Stimulated activated CD8-positive, alpha-beta memory T cell treated with anti-CD3 and anti-CD28 coated beads, Interleukin-4, amount 100 ng/mL, for 1 hour (primary cell): ENCODE measurements at places on chromosomes 12 and 14.

DNA sequence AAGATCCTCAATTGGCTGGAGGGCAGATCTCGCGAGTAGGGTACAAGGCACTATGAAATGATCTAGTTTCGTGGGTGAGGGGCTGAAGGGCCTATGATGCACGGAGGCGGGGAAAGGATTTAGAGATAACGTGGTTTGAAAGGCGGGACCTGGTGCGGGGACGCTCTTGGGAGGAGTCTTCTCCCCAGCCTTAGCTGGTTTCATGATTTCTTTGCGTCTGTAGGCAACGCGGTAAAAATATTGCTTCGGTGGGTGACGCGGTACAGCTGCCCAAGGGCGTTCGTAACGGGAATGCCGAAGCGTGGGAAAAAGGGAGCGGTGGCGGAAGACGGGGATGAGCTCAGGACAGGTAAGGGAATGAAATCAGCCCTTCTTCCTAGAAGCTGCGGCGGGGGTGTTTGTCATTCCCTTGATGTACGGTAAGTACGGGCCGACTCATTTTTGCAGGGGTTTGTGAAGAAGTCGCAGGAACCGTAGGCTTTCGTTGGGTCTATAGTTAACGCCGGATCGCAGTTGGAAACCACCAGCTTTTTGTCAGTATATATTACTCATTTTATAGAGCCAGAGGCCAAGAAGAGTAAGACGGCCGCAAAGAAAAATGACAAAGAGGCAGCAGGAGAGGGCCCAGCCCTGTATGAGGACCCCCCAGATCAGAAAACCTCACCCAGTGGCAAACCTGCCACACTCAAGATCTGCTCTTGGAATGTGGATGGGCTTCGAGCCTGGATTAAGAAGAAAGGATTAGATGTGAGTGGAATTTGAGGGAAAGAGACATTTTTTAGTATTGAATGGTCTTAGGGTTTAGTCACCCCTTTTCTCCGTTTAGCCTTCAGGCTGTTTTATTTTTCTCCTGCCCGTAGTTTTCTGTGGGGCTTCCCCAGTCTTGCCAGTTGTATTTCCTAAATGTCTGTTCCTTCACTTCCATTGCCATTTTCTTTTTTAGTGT, 602 bp downstream of the APEX1 start:
- DNase-seq = no peak

DNA sequence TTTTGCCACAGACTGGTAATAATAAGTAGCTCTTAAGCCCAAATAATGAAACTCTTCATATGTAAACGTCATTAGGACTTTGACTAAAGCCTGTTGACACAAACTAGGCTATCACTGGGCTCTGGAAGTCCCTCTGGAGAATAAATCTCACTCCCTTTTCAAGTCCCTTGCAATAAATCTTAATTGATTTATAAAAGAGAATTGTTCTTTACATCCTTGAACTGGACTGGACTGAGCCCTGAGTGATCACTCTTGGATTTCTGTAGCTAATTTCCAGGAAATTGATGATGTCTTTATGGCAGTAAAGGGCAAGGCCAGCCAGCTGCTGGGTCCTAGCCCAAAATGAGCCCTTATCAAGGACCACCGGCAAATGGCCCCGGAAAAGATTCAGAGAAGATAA, 1162.7 kb downstream of the BCL11B start:
- no peak for DNase-seq

DNA sequence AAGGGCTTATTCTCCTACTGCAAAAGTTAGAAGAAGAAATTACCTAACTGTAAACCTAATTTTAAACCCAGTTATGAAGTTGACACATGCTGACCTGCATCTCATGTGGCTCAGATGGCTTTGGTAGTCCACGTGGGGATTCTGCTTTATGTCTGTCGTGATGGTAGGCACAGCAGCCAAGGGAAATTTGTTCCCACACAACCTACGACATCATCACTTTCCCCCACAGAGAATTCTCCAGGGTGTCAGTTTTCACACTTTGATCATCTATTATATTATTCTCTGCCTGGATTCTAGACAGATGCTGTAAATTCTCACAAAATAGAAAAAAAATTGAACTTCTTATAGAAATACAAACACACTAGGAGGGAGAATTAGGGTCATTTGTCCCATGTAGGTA, 70.6 kb downstream of the PTHLH start:
- no peak for DNase-seq

- no peak for DNase-seq
Observed at GRCh38 chr14:51529736-51530135, 122.0 kb upstream of the FRMD6 start.

DNA sequence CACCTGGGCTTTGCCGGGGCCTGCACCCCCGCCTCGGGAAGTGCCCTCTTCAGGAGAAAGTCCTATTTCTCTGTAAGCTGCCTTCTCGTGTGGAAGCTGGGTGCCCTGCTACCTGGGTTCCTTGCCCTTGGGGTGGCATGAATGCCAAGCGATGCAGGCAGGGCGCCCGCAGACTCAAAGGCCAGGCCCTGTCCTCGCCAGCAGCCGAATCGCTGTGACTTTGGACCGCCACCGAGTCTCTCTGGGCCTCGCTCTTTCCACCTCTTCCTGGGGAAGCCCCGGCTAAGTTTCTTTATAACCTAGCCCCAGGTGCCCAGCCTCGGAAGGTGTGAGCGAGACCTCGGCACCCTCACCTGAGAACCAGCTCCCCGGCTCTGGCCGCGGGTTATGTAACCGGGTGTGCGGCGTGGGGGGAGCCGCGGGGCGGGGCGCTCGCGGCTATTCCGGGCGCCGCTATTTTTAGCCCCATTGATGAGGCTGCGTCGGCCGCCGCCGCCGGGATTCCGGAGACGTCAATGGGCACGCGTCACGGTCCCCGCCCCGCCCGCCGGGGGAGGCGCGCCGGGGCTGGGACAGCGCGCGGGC, 14.6 kb upstream of the NR4A1 start:
- DNase-seq = no peak

GRCh38 chr12:71420775-71421406, 18.7 kb upstream of the LGR5 start:
- no peak for DNase-seq

- DNase-seq = no peak
Observed at GRCh38 chr14:34911209-34912150, 36.3 kb upstream of the BAZ1A start.

DNA sequence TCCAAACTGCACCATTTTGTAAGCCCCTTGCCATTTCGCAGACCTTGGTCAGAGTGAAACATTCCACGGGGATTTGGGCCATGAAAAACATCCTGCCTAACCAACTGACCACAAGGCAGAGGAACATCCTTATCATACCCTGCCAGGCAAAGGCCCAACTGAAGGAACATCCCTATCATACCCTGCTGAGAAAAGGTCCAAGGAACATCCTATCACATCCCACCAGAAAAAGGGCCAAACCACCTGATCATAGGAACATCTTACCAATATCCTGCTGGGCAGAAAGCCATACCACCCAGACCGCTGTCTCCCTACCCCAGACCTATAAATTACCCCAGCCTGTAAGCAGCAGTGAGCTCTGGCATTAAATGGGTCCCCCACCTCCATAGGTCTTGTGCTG, 19.4 kb upstream of the LRRC9 start:
- no peak for DNase-seq

DNA sequence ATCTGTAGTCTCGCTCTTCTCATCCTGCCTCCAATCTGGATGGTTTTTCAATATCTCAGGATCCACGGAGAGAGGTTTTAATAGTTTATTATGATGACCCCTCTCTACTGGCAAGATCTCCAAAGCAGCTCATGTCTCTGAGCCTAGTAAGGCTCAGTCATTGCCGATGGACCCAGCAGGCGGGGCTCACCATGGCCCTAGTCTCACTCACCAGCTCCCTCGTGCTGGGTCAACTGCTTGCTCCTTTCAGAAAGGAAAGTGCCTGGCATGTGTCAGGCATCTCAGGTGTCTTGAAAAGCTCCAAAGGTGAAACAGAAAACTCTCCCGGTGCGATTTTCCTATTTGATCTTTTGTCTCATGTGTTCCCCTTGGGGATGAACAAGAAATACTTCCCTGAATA, 179.0 kb downstream of the CALM1 start:
- no peak for DNase-seq

- DNase-seq = no peak
Observed at GRCh38 chr14:42719391-42719790, 1112.7 kb downstream of the LRFN5 start.

DNA sequence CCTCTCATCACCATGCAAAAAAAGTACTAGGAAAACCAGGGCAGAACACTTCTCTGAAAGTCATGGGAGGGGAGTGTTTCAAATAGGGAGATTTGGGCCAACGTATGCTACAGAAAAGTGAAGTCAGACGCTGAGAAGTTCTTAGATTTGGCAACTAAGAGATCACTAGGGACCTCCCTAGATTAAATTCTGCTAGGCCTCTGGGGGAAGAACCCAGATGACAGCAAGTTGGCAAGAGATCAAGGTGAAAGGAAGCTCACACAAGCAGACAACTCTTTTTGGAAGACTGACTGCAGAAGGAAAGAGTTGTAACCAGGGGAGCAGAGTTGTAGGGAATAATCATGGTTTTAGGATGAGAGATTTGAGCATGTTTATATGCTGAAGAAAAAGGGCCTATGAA, 20.7 kb downstream of the IQSEC3 start:
- no peak for DNase-seq

GRCh38 chr12:57146961-57147944, at the start of gene LRP1-AS:
TSS of gene LRP1-AS (minus strand) at chr12:57147619.
- DNase-seq = no peak

DNA sequence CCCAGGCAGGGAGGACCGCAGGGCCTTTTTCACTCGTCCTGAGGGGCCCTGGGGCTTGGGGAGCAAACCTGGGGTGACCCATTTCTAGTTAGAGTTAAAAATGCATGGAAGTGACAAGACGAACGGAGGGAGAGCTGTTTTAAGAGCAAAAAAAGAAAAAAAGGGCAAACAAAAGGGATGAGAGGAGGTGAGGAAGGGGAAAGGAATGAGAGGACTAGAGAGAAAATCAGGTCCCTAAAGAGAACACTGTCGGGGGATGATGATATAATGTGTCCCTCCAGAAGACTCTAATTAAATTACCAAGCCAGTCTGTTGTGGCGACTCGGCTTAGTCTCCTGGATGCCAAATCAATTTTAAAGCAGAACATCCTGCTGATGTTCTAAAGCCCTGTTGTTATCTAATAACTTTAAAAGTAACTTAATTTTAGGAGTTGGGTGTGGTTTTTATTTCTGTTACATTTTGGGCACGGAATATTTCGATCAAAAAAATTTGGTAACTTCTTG, 1.1 kb downstream of the ANO6 start:
- DNase-seq = no peak

- DNase-seq = no peak
Observed at GRCh38 chr12:47249719-47250357, 170.1 kb upstream of the AMIGO2 start.

DNA sequence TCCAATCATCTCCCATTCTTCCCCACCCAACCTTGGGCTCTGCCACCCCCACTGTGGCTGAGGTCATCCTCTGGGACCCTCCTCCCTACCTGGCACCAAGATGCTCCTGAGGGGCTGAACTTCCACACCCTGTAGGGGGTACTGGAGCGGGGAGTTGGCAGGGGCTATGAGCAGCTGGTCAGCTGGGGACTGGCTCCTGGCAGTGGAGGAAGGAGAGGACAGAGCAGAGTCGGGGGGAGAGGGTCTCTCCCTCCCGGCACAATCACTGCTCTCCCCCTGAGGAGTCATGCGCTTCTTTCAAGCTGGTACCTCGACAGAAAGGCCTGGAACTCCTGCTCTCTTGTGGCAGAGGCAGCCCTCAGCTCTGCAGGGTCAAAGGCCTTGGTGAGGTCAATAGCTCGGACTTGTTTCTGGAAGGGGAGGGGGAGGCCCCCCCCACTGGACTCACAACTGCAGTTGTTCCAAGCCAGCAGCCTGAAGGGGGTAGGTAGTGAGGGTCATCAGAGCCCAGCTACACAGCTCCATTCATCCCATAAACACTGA, 2.0 kb downstream of the B4GALNT1 start:
- DNase-seq = no peak

GRCh38 chr14:100715803-100716202, 10.9 kb upstream of the DLK1 start:
- DNase-seq = no peak

- no peak for DNase-seq
Observed at GRCh38 chr12:111643427-111643826, 42.3 kb downstream of the BRAP start.

- DNase-seq = no peak
Observed at GRCh38 chr14:50533806-50534205, 1.4 kb upstream of the MAP4K5 start.

DNA sequence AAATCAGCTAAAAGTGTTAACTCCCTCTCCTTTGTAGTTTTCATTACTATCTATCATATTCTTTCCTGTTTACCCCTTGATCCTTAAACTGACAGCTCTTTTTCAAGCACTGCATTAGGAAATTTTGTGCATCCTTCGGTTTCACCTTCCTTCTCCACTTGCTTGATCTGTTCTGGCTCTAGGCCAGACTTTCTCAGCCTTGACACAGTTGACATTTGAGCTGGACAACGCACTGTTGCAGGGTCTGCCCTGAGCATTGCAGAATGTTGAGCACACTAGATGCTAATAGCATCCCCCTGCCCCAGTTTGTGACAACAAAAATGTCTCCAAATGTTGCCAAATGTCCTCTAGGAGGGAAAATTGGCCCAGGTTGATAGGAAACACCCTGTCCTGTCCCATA, 75.4 kb upstream of the KCNJ8 start:
- DNase-seq = no peak

GRCh38 chr12:79046021-79046420, 181.4 kb downstream of the SYT1 start:
- DNase-seq = no peak

DNA sequence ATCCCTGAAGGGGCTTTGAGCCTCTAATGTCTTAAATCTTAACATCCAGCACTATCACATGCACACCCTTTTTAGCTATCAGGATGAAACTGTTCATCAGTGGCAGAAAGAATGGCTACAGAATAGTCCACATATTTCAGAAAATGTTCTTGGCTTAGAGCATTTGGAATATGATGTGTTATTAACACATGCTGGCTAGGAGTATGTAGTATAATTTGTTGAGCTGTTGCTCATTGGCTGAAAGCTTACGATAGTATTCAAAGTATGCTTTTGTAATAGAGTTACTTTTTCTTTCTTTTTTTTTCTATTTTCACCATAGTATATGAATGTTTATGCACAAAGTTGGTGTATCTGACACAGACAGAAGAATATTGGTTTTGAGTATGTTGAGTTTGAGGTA, 55.1 kb downstream of the MNAT1 start:
- no peak for DNase-seq

DNA sequence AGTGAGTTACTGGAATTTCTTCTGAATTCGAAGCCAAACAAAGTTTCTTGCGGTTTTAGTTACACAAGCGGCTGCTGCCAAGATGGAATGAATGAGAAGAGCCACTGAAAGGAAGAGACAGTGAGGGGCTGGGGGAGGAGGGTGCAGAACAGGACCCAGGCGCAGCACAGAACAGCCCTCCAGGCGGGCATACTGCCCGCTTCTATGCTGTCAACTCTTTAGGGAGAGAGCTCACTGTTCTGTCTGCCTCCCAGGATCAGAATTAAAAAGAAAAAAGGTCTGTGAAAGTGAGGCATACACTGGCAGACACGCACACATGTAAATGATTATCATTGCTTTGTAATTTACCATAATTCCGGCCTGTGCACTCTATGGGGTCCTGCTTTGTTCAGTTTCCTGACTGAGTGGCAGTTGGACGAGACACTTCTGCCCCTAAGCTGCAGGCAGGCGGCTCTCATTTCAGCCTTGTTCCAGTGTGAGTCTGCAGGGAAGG, 231.6 kb downstream of the CACNA1C start:
- no peak for DNase-seq

- no peak for DNase-seq
Observed at GRCh38 chr12:65384240-65384639, 105.8 kb downstream of the MSRB3 start.

GRCh38 chr12:16612647-16613046, 6.7 kb upstream of the LMO3 start:
- DNase-seq = no peak

- DNase-seq = no peak
Observed at GRCh38 chr14:25518364-25518763, 468.4 kb upstream of the STXBP6 start.
